Kidney (tissue), 22 donors: ENCODE measurements at places on chromosomes 11 and 22.
A peak's percentile ranks its signal among the peaks of the same experiment; 100 is the strongest.

DNA sequence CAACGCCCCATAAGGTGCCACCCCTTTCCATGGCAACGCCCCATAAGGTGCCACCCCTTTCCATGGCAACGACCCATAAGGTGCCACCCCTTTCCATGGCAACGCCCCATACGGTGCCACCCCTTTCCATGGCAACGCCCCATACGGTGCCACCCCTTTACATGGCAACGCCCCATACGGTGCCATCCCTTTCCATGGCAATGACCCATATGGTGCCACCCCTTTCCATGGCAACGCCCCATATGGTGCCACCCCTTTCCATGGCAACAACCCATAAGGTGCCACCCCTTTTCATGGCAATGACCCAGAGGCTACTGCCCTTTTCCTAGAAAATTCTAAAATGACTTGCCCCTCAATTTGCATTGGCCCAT is 72.1 kb downstream of the BRD1 start:
- no peaks in the 10 kb centered on the region for H3K4me1 ChIP-seq
- no peak overlapping the region for H3K4me3 ChIP-seq
- DNase-seq: peak; percentile 22
- no peak overlapping the region for H3K27ac ChIP-seq

DNA sequence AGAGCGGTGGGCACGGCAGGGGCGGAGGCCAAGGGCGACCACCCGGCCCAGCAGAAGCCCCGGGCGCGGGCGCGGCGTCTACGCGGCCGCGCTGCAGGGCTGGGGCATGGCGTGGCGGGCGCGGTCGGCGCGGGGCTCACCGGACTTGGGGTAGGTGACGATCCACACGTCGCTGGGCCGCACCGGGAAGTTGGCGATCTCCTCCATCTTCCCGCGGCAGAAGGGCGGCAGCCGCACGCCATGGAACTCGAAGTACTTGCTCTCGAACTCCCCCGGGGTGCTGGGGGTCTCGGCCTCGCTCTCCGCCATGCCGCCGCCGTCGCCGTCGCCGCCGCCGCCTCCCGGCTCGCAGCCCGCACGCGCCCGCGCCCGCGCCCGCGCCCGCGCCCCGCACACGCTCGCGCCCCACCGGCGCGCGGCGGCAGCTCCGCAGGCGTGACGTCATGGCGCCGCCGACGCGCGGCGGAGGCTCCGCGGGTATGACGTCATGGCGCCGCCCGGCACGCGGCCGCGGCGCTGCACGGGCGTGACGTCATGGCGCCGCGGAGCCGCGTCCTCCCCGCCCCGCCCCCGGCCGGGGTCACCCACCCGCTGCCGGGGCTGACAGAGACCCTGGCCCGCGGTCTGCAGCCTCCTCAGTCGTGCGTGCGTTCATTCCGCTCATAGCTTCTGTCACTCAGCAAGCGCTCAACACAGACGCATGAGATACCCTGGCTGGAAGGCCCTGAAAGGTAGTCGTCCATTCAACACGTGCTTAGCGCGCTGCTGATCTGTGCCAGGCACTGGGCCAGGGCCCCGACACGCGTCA is at the start of gene SULT4A1:
Gene SULT4A1 (minus strand): TSS at position 440 of the 808 bp plus-strand sequence. CDS start 131 bp downstream, at position 309.
- no peaks in the 10 kb centered on the region for H3K36me3 ChIP-seq
- H3K4me3 ChIP-seq: no peak within 1 kb of the TSS
- peak; percentile 39 for DNase-seq
- H3K4me1 ChIP-seq: no peaks in the 10 kb centered on the region

GRCh38 chr11:37504060-37504611 is 906.1 kb upstream of the RAG2 start:
- no peaks in the 10 kb centered on the region for H3K36me3 ChIP-seq
- DNase-seq: no peak
- no peak overlapping the region for H3K4me3 ChIP-seq
- H3K27me3 ChIP-seq: no peaks in the 10 kb centered on the region
- H3K27ac ChIP-seq: no peak overlapping the region

DNA sequence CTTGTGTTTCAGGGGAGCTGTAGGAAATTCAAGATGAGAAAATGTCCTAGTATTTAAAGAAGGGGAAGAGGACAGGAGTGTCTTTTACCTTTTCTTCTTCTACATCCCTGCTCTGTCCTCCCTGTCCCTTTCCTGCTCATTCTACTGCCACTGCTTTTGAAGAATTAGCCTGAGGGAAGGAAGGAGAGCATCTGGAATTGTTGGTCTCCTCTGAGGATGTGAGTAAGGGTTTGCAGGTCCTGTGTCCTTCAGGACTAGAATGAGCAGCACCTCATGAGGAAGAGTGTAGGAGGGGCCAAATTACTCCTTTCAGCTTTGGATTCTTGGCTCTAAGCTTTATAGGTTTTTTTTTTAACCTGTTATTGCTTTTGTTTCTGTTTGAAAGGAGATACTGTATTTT is 24.2 kb downstream of the SNU13 start:
- no peaks in the 10 kb centered on the region for H3K4me1 ChIP-seq
- H3K36me3 ChIP-seq: peaks cover 20% of the 10 kb centered on the region
- H3K27ac ChIP-seq: no peak overlapping the region
- DNase-seq: no peak
- H3K27me3 ChIP-seq: no peaks in the 10 kb centered on the region

DNA sequence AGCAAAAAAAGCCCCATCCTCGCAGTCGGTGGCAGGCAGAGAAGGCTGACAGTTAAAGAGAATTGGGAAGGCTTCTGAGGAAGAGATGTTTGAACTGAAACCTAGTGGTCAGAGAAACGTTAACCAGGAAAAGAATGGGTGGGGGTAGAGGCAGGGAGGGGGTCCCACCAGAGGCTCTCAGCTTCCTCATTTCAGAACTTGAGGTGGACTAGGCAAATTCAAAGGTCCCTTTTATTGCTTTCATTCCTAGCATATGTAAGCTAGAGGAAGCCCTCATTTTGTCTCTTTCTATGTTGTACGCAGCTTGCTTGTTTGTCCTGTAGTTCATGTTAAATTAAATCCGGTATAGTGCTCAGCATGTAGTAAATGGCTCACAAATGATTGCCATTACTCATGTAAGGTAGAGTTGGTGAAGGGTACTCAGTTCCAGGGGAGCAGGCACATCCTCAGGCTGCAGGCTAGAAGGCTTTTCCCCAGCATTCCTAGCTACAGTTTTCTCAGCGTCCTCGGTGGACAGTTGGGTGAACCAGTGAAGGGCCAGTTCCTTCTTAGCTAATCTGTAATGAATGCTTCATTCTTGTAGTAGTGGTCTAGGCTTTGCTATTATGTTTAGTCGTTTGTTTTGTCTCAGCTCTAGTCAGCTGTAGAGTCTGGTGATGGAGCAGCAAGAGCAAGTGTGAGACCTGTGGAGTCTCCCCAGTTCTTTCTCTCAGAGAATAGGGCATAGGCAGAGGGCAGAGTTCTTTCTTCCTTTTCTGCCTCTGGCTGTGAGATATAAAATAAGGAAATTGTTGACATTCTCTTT is 58.6 kb downstream of the UVRAG start:
- no peaks in the 10 kb centered on the region for H3K27me3 ChIP-seq
- H3K27ac ChIP-seq: no peak overlapping the region
- peak; percentile 15 for DNase-seq
- H3K4me3 ChIP-seq: no peak overlapping the region
- H3K4me1 ChIP-seq: peaks cover 2% of the 10 kb centered on the region
- H3K36me3 ChIP-seq: no peaks in the 10 kb centered on the region

DNA sequence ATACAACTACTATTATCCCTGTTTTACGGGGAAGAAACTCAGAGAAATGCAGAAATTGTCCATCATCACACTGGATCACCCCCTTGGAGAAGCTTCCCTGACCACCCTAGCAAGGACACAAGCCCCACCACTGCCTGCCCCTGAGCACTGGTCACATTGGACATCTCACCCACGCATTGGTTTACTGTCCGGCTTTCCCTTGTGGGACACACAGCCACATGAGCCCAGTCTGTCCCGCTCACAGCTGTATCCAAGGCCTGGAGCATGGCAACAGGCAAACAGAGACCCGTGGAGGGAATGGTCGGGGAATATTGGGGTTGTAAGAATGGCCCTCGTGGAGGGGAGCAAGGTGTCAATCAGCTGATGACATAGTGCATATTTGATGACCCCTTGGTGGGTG is 42.7 kb upstream of the FGF3 start:
- no peak for DNase-seq
- H3K27me3 ChIP-seq: no peaks in the 10 kb centered on the region
- no peaks in the 10 kb centered on the region for H3K4me1 ChIP-seq
- no peaks in the 10 kb centered on the region for H3K36me3 ChIP-seq

GRCh38 chr11:96288915-96289314 is 54.1 kb downstream of the MAML2 start:
- no peak overlapping the region for H3K4me3 ChIP-seq
- DNase-seq: no peak
- H3K27ac ChIP-seq: no peak overlapping the region
- no peaks in the 10 kb centered on the region for H3K36me3 ChIP-seq
- no peaks in the 10 kb centered on the region for H3K27me3 ChIP-seq

GRCh38 chr22:49483281-49483870 is 344.3 kb downstream of the BRD1 start:
- H3K36me3 ChIP-seq: no peaks in the 10 kb centered on the region
- DNase-seq: no peak
- no peaks in the 10 kb centered on the region for H3K4me1 ChIP-seq
- H3K27ac ChIP-seq: no peak overlapping the region
- H3K27me3 ChIP-seq: peaks cover 4% of the 10 kb centered on the region
- no peak overlapping the region for H3K4me3 ChIP-seq

DNA sequence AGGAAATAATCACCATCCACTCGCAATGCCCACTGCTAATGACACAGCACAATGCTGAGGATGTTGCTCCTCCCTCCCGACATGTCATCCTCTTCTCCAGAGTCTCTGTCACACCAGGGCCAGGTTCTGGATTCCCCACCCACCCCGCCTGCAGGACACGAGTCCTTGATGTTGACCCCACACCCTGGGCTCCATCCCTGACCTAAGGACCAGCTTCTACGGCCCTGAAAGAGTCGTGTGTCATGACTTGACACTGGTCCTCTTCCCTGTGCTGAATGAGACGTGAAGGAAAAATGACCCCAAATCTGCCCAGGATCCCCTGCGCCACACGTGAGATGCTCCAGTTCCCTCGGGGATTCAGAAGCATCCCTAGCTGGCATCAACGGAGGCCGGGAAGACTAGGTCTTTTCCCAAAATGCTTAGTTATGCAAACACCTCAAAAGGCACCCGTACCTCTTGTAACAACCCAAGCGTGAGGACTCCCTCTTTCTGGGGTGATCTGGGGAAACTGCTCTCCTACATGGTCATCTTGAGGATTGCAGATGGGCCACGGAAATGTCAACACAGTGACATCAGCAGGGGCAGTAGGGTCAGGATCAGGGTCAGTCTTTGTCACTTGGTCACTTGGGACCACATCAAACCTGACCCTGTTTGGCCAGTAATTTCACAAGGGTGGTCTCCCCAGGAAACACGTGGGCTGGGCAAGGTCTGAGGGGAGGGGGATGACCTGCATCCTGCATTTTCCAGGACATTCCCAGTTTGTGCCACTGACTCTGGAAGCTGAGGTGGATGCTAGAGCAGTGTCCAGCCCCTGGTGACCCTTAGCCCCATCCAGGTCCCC is 42.0 kb downstream of the IGLL5 start:
- no peaks in the 10 kb centered on the region for H3K4me1 ChIP-seq
- H3K27ac ChIP-seq: no peak overlapping the region
- H3K4me3 ChIP-seq: no peak overlapping the region
- DNase-seq: no peak

DNA sequence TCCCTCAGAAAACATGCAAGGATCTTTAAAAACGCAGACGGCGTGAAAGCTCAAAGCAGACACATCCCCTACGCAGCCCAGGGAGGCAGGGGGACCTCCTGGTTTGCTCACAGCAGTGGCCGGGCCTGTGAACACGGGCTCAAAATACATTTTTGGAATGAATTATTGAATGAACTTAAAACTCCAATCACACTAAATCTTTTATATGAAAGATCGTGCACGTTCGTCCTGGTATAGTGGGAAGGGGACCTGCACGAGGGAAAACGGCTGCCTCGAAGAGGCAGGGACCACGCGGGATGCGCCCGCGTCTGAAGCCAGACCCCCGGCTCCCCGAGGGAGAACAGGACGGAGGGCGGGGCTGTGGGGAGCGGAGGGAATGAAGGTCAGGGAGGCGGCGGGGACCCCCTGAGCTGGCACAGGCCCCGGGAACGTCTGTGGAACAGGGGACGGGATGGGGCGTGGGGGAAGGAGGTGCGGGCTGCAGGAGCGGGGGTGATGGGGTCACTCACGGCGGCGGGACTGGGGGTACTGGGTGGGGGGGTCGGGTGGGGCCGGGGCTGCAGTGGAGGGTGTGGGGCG is 1.3 kb upstream of the PANX2 start:
- peak; percentile 75 for DNase-seq
- no peaks in the 10 kb centered on the region for H3K36me3 ChIP-seq
- H3K27ac ChIP-seq: no peak overlapping the region
- H3K27me3 ChIP-seq: peaks cover 3% of the 10 kb centered on the region

DNA sequence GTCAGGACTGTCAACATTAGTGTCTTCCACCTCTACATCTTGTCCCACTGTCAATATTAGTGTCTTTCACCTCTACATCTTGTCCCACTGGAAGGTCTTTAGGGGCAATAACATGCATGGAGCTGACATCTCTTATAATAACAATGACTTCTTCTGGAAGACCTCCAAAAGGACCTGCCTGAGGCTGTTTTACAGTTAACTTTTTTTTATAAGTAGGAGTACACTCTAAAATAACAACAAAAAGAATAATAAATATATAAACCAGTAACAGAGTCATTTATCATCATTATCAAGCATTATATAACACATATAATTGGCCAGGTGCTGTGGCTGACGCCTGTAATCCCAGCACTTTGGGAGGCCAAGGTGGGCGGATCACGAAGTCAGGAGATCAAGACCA is 57.5 kb downstream of the PAK1 start:
- H3K27me3 ChIP-seq: no peaks in the 10 kb centered on the region
- no peak overlapping the region for H3K4me3 ChIP-seq
- DNase-seq: no peak
- H3K36me3 ChIP-seq: no peaks in the 10 kb centered on the region

DNA sequence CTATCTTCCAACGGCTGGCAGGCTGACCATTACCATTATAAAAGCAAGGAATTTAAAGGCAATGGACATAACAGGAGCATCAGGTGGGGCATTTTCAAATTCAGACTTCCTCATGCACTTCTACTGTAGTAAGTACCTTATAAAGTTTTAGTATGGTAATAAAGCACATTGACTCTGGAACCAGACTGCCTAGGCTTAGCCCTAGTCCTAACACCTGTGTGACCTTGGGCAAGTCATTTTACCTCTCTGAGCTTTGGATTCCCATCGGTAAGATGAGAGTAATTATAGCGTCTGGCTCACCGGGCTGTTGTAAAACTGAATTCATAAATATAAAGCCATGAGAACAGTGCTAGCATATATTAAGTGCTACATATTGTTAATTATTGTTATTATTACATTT is 69.2 kb upstream of the OLFML1 start:
- H3K4me1 ChIP-seq: no peaks in the 10 kb centered on the region
- DNase-seq: no peak
- no peak overlapping the region for H3K27ac ChIP-seq
